ENCODE measurements at places on chromosomes 2 and 18.

DNA sequence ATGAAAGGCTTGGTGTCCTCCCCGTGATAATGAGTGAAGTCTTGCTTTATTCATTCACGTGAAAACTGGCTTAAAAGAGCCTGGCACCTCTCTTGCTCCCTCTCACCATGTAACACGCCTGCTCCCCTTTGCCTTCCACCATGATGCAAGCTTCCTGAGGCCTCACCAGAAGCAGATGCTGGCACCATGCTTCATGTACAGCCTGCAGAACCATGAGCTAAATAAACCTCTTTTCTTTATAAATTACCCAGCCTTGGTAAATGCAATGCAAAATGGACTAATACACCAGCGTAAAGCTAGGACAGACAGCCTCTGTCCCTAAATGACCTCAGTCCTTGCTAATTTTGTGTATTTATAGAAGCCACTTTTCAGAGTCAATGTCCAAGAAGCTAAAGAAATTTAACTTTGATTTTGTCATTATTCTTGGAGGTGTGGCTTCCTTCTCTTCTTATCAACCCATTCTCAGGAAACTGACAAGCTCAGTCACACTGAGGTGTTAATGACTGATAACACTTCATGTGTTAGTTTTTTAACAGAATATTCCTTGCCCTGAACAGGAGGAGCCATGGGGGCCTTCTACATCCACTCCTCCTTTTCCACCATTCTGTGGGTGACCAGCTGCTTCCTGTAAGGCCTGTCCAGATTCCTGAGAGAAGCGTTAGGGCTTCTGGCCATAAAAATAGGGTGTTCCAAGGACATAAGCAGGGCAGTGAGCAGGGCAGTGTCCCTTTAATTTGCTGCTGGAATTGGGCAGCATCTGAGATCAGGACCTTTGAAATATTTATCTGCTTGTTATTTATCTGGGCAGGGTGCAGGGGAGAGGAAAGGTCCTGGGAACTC lies 38.0 kb upstream of the EPAS1 start:
- no peaks in the 10 kb centered on the region for H3K4me1 ChIP-seq
- no peak for DNase-seq
- no peaks in the 10 kb centered on the region for H3K36me3 ChIP-seq
- H3K4me3 ChIP-seq = no peak overlapping the region

DNA sequence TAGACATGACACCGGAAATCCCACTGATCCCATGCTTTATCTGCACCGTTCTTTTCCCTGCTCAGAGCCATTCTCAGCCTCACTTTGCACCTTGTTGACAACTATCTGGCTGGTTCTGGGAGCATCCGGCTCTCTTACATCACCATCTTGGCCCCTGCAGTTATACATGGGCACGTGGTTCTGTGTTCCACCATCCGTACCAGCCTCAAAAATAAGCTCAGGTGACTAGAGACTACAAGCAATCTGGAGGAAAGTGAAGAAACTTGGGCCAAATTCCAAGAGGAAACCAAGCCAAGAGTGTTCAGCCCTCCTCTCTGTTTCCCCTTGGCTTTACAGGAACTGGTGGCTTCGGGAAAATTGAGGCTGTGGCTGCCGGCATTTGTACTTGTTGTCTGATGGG lies 244.6 kb upstream of the ACVR2A start:
- H3K4me1 ChIP-seq = peaks cover 10% of the 10 kb centered on the region
- no peaks in the 10 kb centered on the region for H3K27me3 ChIP-seq
- DNase-seq = no peak
- H3K27ac ChIP-seq = no peak overlapping the region

DNA sequence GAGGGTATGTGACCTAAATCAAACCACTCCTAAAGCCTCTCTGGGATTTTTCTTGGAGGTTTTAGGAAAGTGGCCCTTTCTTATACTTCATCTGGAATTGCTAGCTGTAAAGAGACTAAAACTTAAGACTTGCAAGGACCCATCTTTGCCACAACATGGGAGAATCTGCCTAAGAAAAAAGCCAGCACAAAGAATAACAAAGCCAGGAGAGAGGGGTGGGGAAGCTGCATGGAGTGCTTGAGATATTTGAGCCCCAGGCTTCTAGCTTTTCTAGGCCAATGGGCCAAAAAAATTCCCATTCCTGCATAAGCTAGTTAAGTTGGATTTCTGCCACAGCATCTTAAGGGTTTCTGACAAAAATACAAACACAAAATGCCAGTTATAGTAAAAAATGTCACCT lies 38.5 kb upstream of the LYPD6 start:
- no peak overlapping the region for H3K4me3 ChIP-seq
- H3K27me3 ChIP-seq = no peaks in the 10 kb centered on the region
- no peak for DNase-seq
- H3K27ac ChIP-seq = no peak overlapping the region
- no peaks in the 10 kb centered on the region for H3K36me3 ChIP-seq
- H3K4me1 ChIP-seq = no peaks in the 10 kb centered on the region

DNA sequence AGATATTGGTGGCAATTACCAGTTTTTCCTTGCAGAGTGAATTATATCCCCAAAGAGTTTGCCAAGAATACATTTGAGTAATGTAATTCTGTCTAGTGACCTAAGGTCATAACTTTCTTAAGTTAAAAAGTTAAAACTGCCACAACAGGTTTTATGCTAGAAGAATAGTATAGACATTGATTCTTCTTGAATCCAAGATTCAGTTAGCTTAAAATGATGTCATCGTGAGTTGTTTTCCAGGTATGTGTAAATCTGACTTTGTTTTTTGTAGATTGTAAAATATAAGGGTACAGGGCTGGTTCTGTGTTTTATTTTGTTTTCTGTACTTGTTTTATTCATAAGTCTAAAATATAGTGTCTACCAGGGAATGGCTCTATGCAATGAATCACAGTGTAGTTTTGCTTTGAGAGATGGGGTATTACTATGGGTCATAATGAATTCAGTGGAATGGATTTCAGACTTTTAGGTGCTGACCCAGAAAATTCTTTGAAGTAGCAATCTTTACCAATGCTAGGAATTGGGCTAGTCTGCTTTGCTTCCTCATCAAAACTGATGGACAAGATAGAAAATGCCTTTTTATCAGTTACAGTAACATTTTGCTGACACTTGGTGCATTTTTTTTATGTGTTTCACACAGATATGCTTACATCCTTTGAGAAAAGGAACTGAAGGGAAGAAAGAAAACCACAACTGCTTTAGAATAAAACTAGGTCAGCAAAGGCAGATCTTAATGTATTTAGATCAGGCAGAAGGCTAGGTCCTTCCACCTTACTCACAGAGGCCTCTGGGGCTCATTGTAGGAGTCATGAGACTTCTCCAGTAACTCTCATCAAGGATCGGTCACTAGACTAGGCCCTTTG lies 20.8 kb upstream of the MGAT5 start:
- no peak overlapping the region for H3K27ac ChIP-seq
- no peaks in the 10 kb centered on the region for H3K27me3 ChIP-seq
- no peak overlapping the region for H3K4me3 ChIP-seq
- no peak for DNase-seq

DNA sequence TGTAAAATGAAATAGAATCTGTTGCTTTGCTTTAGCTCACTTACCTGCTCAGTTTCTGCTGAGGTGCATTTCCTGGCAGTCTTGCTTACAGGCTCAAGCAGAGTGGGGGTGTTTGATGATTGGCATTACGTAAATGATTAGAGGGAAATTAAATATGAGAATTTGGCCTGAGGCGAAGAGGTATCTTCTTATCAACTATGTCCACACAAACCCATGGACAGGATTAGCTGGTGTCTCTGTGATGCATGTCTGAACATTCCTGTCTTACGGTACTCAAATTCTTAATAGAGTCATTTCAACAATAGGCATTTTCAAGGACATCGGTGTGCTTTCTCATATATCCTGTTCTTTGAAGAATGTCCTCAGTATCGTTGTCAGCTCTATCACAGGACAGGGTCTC lies 102.1 kb downstream of the PRPF40A start:
- peaks cover 92% of the 10 kb centered on the region for H3K36me3 ChIP-seq
- no peak for DNase-seq
- no peak overlapping the region for H3K27ac ChIP-seq
- H3K4me1 ChIP-seq = no peaks in the 10 kb centered on the region
- H3K4me3 ChIP-seq = no peak overlapping the region
- no peaks in the 10 kb centered on the region for H3K27me3 ChIP-seq

GRCh38 chr18:73646772-73647171 lies 500.9 kb downstream of the FBXO15 start:
- no peak overlapping the region for H3K4me3 ChIP-seq
- H3K36me3 ChIP-seq = no peaks in the 10 kb centered on the region
- no peaks in the 10 kb centered on the region for H3K4me1 ChIP-seq
- no peaks in the 10 kb centered on the region for H3K27me3 ChIP-seq

DNA sequence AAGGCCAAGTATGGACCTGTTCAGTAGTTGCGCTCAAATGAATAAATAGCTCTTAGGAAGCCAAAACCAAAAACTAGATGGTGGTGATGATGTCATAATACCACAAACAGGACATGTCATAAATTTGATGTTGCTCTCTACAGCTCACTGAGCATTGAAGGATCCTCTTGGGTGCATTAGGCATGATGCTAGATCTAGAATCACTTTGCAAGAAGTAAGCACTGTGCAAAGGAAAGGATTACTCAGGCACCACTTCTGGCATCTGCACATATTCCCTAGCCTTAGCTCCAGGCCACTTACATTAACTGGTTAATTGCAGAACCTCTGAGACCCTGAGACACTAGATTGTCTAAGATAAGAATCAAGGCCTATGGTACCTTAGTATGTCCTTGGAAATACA lies 58.0 kb downstream of the LRRTM1 start:
- H3K4me1 ChIP-seq = peaks cover 1% of the 10 kb centered on the region
- DNase-seq = no peak
- H3K27me3 ChIP-seq = no peaks in the 10 kb centered on the region
- no peak overlapping the region for H3K27ac ChIP-seq

GRCh38 chr2:46980786-46981573 lies 65.4 kb upstream of the MCFD2 start:
- no peak overlapping the region for H3K27ac ChIP-seq
- H3K27me3 ChIP-seq = no peaks in the 10 kb centered on the region
- peaks cover 10% of the 10 kb centered on the region for H3K4me1 ChIP-seq
- no peak for DNase-seq

- no peak overlapping the region for H3K27ac ChIP-seq
- DNase-seq = no peak
- no peaks in the 10 kb centered on the region for H3K4me1 ChIP-seq
- H3K36me3 ChIP-seq = no peaks in the 10 kb centered on the region
Observed at GRCh38 chr2:111688482-111688881, 195.5 kb downstream of the ANAPC1 start.

DNA sequence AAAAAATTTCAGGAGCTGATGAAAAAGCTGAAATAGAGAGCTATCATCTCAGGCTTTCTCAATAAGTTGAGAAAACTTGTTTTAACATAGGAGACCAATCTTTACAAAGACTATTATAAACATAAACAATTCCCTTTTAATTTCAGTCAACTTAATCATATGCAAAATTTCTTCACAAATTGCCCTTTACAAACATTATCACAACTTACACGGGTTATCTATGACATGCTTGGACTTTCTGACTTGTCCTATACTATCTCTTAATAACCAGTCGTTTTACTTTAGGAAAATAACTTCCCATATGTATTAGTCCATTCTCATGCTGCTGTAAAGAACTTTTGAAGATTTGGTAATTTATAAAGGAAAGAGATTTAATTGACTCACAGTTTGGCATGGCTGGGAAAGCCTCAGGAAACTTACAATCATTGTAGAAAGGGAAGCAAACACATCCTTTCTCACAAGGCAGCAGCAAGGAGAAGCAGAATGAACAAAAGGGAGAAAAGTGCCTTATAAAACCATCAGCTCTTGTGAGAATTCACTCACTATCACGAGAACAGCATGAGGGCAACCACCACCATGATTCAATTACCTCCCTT lies 1583.7 kb upstream of the CELF4 start:
- H3K4me3 ChIP-seq = no peak overlapping the region
- DNase-seq = peak; percentile 14
- H3K27ac ChIP-seq = no peak overlapping the region
- no peaks in the 10 kb centered on the region for H3K27me3 ChIP-seq

DNA sequence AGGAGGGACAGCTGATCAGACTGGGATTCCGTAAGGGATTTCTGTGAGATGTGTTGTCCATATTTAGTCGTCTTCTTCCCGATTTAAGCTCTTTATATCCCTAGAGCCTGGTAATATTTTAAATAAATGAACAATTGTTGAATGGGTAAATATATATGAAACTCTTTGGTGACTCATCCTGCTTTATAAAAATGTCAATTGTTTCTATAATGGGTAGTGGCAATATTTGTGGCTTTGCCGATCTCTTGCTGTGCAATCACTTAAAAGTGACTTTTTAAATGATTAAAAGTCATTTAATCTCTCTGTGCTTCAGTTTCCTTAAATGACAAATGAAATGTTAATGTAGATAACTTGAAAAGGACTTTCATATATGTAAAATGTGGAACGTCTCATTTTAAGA lies 339.2 kb downstream of the RNF144A start:
- H3K36me3 ChIP-seq = no peaks in the 10 kb centered on the region
- H3K4me1 ChIP-seq = no peaks in the 10 kb centered on the region
- no peak for DNase-seq
- H3K4me3 ChIP-seq = no peak overlapping the region
- no peak overlapping the region for H3K27ac ChIP-seq

DNA sequence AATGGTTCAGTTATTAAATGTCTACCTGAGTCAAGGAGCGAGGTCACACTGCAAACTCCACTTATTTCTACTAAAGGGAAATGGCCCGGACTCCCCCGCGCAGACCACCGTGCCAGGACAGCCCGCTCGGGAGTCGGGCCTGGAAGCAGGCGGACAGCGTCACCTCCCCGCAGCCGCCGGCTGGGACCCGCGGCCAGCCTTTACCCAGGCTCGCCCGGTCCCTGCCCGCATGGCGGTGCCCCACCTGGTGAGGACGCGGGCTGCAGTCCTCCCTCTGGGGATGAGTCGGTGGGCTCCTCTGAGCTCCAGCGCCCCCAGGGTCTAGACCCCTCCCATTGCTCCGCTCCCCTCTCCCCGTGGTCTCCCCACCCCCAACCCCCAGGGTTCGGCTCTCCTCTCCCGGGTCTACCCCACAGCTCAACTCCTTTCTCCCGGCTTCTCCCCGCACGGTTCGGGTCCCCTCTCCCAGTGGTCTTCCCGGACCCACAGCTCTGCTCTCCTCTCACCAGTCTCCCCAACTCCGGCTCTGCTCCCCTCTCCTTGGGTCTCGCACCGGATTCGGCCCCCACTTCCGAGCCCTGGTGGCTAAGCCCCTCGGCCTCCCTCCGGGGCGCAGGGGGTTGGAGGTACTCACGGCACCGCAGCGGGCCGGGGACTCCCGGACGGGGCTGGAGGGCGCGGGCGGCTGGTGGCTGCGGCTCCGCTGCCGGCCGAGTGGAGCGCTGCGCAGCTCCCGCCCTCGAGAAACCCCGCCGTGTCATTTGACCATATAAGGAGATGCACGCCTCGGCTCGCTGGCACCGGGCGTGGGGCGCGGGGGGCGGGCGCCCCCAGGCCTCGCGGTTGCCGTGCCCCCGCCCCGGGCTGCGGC lies at the start of gene FHL2:
TSS of gene FHL2 (minus strand) at position 716 of the 871 bp plus-strand sequence. CDS start 12,535 bp downstream, outside the sequence.
- H3K27ac ChIP-seq = no peak within 1 kb of the TSS
- peak within 1 kb of the TSS; percentile 86 for H3K4me3 ChIP-seq
- peaks cover 2% of the 10 kb centered on the region for H3K4me1 ChIP-seq
- DNase-seq = peak; percentile 74

- H3K36me3 ChIP-seq = no peaks in the 10 kb centered on the region
- no peaks in the 10 kb centered on the region for H3K4me1 ChIP-seq
- no peak for DNase-seq
- no peak overlapping the region for H3K4me3 ChIP-seq
Observed at GRCh38 chr18:57287766-57288165, 64.6 kb upstream of the ST8SIA3 start.

- H3K4me3 ChIP-seq = no peak overlapping the region
- H3K27ac ChIP-seq = no peak overlapping the region
- no peaks in the 10 kb centered on the region for H3K4me1 ChIP-seq
- H3K36me3 ChIP-seq = no peaks in the 10 kb centered on the region
- H3K27me3 ChIP-seq = no peaks in the 10 kb centered on the region
Observed at GRCh38 chr2:157178874-157179273, 78.6 kb upstream of the GALNT5 start.

Measured in neuronal stem cell (in vitro differentiated cells).